A549 treated with DMSO at 1 μM for 4 hours (cell line): ENCODE measurements at places on chromosomes 16 and 17. TPM values are rescaled to one million over a fixed set of nuclear protein-coding genes. Genes with fewer than 3 reads are reported as not detected.

Gene SPATA2L
- 9.4 to 11.4 TPM (median 10.8 TPM) in 5 replicates for total RNA-seq

Gene TBC1D3I
- 0.19 to 0.46 TPM (median 0.29 TPM) in 5 replicates for total RNA-seq

Gene MKS1
- total RNA-seq = 7.3 to 12.3 TPM (median 10.7 TPM) in 5 replicates

Gene IKZF3
- not detected in 5 replicates for total RNA-seq

Gene KRT28
- not detected in 5 replicates for total RNA-seq

Gene TAT
- 0.05 to 0.11 TPM (median 0.07 TPM) in 3 of 5 replicates, not detected in the others for total RNA-seq

Gene NT5M
- total RNA-seq = 6.5 to 10.7 TPM (median 9.9 TPM) in 5 replicates

Gene UTS2R
- total RNA-seq = not detected in 5 replicates

Gene HSD11B2
- total RNA-seq = 0.64 to 2.0 TPM (median 1.7 TPM) in 5 replicates

Gene CBLN1
- total RNA-seq = 0.06 to 0.24 TPM (median 0.08 TPM) in 4 of 5 replicates, not detected in the other

Gene MPP3
- total RNA-seq = 17.6 to 20.7 TPM (median 19.4 TPM) in 5 replicates

Gene ANTKMT
- total RNA-seq = 26.6 to 61.4 TPM (median 50.6 TPM) in 5 replicates

Gene KRTAP4-4
- not detected in 5 replicates for total RNA-seq

Gene ALOX12
- not detected in 5 replicates for total RNA-seq

Gene SPAG7
- total RNA-seq = 69.9 to 87.4 TPM (median 71.4 TPM) in 5 replicates

Gene TIMM22
- 24.8 to 28.9 TPM (median 27.2 TPM) in 5 replicates for total RNA-seq

Gene KRT23
- total RNA-seq = 0.09 to 0.18 TPM (median 0.10 TPM) in 3 of 5 replicates, not detected in the others

Gene HS3ST3B1
- 0.27 to 0.49 TPM (median 0.36 TPM) in 5 replicates for total RNA-seq

Gene NPIPA2
- 0.39 to 2.0 TPM (median 1.1 TPM) in 5 replicates for total RNA-seq

Gene HOXB8
- total RNA-seq = 6.1 to 9.0 TPM (median 7.9 TPM) in 5 replicates

Gene PLXDC1
- 0.05 to 0.81 TPM (median 0.11 TPM) in 5 replicates for total RNA-seq

Gene HNF1B
- total RNA-seq = 27.9 to 31.4 TPM (median 28.7 TPM) in 5 replicates

Gene HSD17B2
- 0.10 TPM in 1 of 5 replicates, not detected in the others for total RNA-seq

Gene KRTAP4-3
- not detected in 5 replicates for total RNA-seq

Gene MTSS2
- total RNA-seq = 35.8 to 45.3 TPM (median 41.4 TPM) in 5 replicates

Gene ADAD2
- total RNA-seq = not detected in 5 replicates

Gene CCL22
- 0.06 to 0.08 TPM (median 0.07 TPM) in 4 of 5 replicates, not detected in the other for total RNA-seq

Gene TVP23A
- 0.02 to 0.09 TPM (median 0.04 TPM) in 4 of 5 replicates, not detected in the other for total RNA-seq

Gene C16orf92
- total RNA-seq = not detected in 5 replicates

Gene CD300E
- total RNA-seq = not detected in 5 replicates

Gene MIEN1
- 90.3 to 101 TPM (median 92.4 TPM) in 5 replicates for total RNA-seq

Gene KRT16
- 0.27 to 0.88 TPM (median 0.77 TPM) in 5 replicates for total RNA-seq

Gene DRC3
- 2.1 to 3.1 TPM (median 2.7 TPM) in 5 replicates for total RNA-seq

Gene FZD2
- 31.5 to 46.5 TPM (median 38.7 TPM) in 5 replicates for total RNA-seq

Gene ANKRD40CL
- not detected in 5 replicates for total RNA-seq

Gene NEUROD2
- not detected in 5 replicates for total RNA-seq

Gene FNDC8
- total RNA-seq = 0.07 to 0.09 TPM in 2 of 5 replicates, not detected in the others

Gene PABPN1L
- not detected in 5 replicates for total RNA-seq

Gene CLEC10A
- not detected in 5 replicates for total RNA-seq

Gene ITGB4
- total RNA-seq = 44.5 to 54.7 TPM (median 48.0 TPM) in 5 replicates

Gene PAQR4
- 34.1 to 44.1 TPM (median 38.0 TPM) in 5 replicates for total RNA-seq

Gene SNF8
- total RNA-seq = 271 to 317 TPM (median 289 TPM) in 5 replicates

Gene C16orf74
- 12.2 to 16.5 TPM (median 15.1 TPM) in 5 replicates for total RNA-seq

Gene SLC2A4
- 0.13 to 0.27 TPM (median 0.16 TPM) in 5 replicates for total RNA-seq

Gene CCL8
- not detected in 5 replicates for total RNA-seq
